Activated naive CD8-positive, alpha-beta T cell treated with anti-CD3 and anti-CD28 coated beads, Interleukin-2, amount 10 ng/mL, durations not matched to agents 7 days and 5 days (primary cell): ENCODE measurements at places on chromosomes 5 and 9. TPM values are rescaled to one million over a fixed set of nuclear protein-coding genes. Genes with fewer than 3 reads are reported as not detected.
A peak's percentile ranks its signal among the peaks of the same experiment; 100 is the strongest.

DNA sequence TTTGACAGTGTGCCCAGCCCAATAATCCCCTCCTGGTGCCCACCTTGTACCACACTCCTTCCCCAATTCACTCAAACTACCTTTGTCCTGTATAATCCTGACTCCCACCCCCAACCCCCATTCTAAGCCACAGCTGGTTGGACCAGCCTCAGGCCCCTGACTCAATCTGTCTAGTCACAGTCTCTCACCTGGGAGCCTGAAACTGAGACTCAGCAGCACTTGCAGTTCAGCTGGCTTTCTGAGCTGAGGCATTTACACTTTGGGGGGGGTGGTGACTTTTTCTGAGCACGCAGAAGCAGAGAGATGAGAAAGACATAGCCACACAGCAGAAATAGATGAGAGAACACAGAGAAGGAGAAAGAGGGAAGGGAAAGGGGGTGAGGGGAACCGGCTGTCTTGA is 247.3 kb downstream of the MAN2A1 start:
- DNase-seq, result no peak

DNA sequence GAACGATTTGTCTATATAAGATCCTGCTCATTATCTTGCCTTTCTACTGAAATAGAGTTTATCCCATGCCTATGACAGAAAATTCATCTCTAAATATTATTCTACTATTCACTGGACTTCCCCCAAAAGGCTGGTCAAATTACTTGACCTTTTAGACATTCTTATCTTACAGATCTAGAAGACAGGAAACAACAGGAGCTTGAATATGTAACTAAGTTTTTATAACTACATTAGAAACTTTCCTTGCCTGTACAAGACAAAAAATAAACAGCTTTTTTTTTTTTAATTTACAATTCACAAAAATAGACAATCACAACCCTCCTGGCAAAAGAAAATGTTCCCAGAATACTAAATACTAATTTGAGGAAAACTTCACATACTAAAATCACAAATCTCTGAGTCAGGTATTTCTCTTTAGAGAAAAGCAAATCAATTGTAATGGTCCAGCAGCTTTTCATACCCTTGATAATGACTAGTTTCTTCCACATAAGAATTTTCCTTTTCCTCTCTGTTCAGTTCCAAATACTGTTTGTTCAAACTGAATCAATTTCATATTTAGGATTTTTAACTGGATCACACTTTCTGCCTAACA is 68.6 kb downstream of the MLLT3 start:
- DNase-seq, result no peak

DNA sequence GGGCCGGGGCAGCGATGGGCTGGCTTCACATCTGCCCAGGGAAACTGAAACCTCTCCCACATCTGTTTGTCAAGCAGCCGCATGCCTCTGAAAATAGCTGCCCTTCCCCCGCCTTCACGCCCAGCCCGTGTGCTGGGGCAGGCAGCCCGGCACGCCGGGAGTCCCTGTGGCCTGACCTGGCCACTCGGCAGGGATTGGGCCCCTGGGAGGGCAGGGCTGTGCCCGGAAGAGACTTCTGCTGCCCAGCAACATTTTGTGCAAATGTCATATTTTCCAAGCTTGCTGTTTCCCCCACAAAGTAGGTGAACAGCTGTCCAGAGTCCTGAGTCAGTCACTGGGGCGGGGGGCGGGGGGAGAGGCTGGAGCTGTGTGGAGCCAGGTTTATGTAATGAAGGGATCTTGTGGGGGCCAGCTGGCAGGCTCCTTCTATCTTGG is 8.2 kb downstream of the COL27A1 start:
- DNase-seq, result no peak

- DNase-seq, result no peak
These were observed 437.2 kb upstream of the EDIL3 start for GRCh38 chr5:84821924-84822323.

DNA sequence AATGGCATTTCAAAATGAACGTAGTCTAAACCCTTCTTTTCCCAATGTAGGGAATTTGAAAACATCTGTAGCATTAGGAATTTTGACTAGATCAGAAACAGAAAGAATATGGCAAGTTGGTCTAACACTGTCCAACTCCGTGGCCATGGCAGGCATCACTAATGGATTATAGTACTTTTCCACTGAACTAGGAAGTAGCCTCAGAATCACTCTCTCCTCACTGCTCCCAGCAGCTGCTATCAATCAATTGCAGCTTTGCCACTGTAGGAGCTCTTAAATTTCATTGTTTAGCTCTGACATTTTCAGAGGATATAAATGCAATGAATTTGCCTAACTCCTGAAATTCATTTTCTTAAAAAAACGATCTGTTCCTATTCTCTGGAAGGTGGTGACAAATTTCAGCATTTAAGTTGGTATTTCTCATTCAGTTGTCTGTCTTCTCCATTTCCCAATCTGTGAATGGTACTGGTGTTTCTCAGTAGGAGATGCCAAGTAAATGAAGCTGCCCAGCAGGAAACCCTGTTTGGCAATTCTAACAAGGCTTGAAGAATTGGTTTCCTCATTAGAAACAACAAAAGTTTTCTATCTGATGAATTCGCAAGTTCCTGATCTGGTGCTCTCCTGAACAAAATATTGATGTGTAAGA is 64.7 kb downstream of the TLR4 start:
- no peak for DNase-seq

GRCh38 chr5:142600611-142601358 is 85.1 kb downstream of the FGF1 start:
- no peak for DNase-seq

DNA sequence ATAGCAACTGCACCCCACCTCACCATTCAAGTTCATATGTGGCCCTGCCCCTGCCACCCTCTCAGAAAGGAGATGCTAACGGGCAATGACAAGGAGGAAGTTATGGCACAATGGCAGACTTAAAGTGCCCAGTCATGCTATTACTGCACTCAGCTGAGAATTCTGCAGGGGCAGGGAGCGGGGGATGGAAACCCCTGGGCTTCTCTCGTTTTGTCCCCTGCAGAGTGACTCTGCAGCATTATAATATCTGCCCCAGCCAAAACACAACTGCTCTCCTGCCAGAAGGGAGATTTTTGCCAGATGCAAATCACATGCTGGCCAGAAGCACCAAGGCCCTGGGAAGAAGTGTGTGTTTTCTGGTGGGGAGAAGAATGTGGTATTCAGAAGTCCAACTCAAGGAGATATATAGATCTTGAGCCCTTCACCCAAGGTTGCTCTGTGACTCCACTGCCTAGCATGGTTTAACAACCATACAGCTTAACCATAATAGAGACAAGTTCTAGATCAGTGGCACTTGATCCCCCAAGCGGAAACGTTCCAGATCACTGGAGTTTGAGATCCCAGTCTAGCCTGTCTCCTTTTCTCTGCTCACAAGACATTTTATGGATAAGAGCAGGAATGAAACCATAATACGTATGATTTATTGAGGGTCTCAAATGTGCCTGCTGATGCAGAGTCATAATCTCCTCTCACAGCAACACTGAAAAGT is 207.0 kb upstream of the MAP3K1 start:
- no peak for DNase-seq

DNA sequence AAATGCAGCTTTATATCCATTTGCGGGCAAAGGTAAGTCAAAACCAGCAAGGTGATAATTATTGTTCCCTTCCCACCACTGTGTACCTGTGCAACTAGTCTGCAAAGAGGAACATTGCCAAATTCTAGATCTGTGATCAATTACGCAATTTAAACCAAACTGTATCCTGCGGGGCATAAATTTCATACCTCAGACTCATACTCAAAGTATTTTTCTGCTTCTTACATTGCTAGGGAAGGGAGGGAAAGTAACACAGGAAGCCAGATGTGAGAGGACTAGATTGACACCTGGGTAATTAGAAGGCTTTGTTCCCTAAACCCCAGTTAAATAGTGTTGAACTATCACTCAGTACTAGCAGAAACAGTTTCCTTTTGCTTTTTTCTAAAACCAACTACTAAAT is 240.2 kb upstream of the ZNF608 start:
- DNase-seq, result no peak

GRCh38 chr5:92504346-92504745 is 1076.7 kb downstream of the NR2F1-AS1 start:
- no peak for DNase-seq

DNA sequence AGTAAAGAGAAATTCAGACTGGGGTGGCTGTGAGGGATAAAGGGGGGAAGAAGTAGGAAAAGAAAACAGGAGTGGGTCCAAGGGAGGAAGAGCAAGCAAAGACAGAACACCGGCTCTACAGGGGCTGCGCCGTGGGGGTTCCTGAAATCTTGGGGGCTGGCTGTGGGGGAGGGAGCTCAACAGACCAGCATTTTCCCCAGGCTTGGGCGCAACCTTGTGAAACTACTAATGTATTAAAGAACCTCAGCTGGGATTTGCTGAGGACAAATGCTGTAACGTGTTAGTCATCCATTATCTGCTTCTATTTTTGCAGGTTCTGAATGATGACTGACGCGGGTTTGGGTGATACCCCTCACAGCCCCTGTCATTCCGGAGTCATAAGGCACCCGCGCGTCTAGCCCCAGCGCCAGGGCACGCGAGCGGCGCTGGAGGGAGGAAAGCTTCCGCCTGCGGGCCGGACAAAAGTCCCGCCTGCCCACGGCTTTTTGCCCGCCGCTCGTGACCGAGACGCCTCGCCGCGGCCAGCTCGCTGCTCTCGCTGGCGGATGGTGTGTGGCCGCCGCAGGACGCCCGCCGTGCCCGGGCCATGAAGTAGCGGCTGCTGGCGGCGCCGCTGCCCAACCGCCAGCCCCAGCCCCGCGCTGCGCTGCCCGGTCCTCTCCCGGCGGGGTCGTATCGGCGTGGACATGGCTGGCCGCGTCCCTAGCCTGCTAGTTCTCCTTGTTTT is 110.6 kb downstream of the PAM start:
- DNase-seq, result peak; percentile 49

DNA sequence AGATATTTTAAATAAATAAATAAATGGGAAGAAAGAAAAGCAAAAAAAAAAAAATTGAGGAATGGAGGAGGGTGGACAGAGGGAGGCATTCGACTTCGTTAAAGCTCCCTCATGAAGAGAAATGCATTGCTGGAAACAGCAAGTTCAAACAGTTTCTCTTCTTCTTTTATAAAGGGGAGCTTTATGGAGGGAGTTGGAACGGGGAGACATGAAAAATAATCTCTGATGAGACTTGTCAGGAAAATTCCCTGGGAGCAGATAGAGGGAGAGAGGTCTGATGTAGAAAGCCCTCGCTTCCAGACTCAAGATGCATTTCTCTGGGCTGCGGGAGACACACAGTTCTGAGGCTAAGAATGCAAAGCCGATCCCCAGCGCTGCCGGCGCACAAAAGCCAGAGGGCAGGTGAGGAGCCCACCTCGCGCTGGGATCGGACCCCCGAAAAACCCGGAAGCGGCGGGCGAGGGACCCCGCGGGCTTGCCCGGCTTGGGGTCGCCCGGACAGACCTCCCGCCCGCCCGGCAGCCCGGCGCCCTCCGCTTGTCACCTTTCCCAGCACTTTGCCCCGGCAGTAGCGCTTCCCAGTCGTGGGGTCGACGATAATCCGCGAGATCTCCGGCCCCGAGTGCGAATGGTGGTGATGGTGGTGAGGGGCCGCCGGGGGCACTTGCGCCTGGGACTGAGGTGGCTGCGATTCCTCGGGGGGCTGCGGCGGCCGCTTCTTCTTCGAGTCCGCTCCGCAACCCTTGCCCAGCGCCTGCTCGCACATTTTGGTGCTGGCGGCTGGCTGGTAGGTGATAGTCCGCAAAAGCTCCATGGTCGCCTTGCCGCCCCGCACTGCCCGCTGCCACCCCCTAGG is 512 bp downstream of the PLK2 start:
- no peak for DNase-seq

DNA sequence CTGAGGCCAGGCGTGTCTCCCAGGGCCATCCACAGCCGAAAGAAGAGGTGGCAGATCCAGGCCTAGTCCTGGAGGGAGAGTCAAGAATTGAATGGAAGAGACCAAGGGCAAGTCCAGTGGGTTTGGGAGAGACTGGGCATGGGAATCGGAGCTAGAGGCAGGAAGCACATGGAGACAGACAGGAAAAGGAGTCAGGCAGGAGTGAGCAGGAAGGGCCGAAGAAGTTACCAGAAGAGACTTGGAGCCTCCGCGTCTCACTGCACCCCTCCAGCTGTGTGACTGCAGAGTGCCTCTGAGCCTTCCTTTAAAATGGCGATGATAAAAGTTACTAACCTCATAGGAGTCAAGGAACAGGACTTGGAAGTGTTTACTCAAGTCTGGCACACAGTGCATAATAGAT is 64.4 kb upstream of the ANGPTL2 start:
- no peak for DNase-seq

DNA sequence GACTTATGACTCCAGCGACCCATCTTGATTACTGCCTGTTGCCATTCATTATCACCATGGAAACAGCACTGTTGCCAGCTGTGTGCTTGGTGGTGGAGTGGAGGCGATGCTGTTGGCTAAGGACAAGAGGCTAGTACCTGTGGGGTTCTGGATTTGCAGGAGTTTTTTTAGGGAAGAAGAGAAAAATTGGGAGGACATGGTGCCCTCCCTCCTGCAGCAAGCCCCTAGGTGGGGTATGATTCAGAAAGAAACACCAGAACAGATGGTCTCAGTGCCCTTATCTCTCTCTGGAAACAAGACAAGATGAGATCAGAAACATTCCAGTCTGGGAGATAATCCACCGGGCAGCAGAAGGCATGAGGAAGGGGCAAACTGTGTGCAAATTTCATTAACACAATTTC is 87.8 kb upstream of the TLR4 start:
- no peak for DNase-seq

DNA sequence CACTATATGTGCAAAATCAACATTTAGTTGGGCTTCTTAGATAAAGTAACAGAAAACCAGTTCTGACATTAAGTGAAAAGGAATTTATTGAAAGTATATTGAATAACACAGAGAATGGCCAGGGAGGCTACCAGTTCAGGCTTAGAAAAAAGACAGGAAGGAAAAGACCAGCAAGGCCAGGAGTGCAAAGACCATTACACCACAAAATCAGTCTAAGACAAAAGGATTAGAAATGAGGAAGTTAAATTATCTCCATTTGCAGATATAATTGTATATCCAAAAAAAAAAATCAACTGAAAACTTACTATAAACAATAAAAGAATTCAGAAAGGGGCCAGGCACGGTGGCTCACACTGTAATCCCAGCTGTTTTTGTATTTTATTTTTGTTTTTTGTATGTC is 4.8 kb upstream of the TEX10 start:
- no peak for DNase-seq

DNA sequence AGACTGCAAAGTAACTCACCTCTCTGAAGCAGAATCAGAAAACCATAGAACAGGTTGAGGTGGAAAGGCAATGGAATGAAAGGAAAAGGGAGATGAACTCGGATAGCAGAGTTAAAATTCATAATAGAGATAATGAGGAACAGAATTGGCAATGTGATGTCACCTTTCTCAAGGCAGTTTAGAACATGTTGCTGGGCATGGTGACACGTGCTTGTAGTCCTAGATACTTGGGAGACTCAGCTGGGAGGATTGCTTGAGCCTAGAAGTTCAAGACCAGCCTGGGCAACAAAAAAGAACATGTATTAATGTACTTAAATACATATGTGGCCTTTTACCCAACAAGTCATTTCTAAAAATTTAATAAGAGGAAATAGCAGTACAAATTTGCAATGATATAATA is 81.6 kb upstream of the MIER3 start:
- no peak for DNase-seq

The ZDHHC11 gene
- total RNA-seq, result 10.2 TPM

The MTMR12 gene
- 30.6 TPM for total RNA-seq

The IFNB1 gene
- 0.61 TPM for total RNA-seq

The ST8SIA4 gene
- total RNA-seq, result 37.0 TPM
